Astrocyte (in vitro differentiated cells and primary cell): ENCODE measurements at places on chromosomes 16 and 17. TPM values are rescaled to one million over a fixed set of nuclear protein-coding genes. Genes with fewer than 3 reads are reported as not detected.

The CDK3 gene
- 5.0 and 7.5 TPM in 2 replicates for total RNA-seq

The ZG16 gene
- not detected in 2 replicates for total RNA-seq

The GLIS2 gene
- 16.5 and 18.9 TPM in 2 replicates for total RNA-seq

DNA sequence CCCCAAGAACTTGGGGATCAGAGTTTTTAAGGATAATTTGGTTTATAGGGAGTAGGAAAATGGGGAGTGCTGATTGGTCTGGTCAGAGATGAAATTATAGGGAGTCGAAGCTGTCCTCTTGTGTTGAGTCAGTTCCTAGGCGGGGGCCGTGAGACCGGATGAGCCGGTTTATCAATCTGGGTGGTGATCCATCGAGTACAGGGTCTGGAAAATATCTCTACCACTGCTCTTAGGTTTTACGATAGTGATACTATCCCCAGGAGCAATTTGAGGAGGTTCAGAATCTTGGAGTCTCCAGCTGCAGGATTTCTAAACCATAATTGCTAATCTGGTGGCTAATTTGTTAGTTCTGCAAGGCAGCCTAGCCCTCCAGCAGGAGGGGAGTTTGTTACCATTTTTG lies 403.4 kb downstream of the CDH11 start:
- no peak for DNase-seq

GRCh38 chr17:5344914-5345313 lies 62.8 kb downstream of the RABEP1 start:
- no peak for DNase-seq

- no peak for DNase-seq
Measured at GRCh38 chr16:13939821-13940220, 19.9 kb downstream of the ERCC4 start.

DNA sequence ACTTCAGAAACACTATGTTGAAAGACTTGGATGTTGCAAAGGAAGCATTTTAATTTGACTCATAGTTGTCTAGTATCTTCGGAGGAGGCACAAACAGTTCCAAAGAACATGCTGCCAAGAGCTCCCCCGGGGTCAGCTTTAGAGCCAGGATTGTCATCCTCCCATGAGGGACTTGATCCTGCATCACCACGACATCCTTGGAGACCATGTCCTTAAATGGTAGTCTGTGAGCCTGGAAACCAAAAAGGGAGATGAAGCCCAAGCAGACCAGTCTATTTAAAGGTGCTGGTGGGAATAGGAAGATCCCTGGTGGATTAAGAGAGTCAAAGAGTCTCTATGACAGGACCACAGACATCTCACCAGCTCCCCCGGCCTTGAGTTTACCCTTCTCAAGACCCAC lies 33.3 kb upstream of the DYNLRB2 start:
- no peak for DNase-seq

GRCh38 chr16:55687802-55688201 lies 32.0 kb downstream of the SLC6A2 start:
- no peak for DNase-seq

- no peak for DNase-seq
Measured at GRCh38 chr17:39676198-39676819, 8.1 kb downstream of the PNMT start.
